ENCODE measurements at places on chromosomes 4 and X. TPM values are rescaled to one million over a fixed set of nuclear protein-coding genes. Genes with fewer than 3 reads are reported as not detected.
A peak's percentile ranks its signal among the peaks of the same experiment; 100 is the strongest.

GRCh38 chrX:96386325-96386724, 298.3 kb upstream of the DIAPH2 start:
- no peaks in the 10 kb centered on the region for H3K4me1 ChIP-seq
- H3K27ac ChIP-seq: no peak overlapping the region
- H3K27me3 ChIP-seq: no peaks in the 10 kb centered on the region
- no peaks in the 10 kb centered on the region for H3K36me3 ChIP-seq
- no peak overlapping the region for H3K4me3 ChIP-seq
- DNase-seq: no peak

Gene PCYT1B
- total RNA-seq: 19.5 TPM

DNA sequence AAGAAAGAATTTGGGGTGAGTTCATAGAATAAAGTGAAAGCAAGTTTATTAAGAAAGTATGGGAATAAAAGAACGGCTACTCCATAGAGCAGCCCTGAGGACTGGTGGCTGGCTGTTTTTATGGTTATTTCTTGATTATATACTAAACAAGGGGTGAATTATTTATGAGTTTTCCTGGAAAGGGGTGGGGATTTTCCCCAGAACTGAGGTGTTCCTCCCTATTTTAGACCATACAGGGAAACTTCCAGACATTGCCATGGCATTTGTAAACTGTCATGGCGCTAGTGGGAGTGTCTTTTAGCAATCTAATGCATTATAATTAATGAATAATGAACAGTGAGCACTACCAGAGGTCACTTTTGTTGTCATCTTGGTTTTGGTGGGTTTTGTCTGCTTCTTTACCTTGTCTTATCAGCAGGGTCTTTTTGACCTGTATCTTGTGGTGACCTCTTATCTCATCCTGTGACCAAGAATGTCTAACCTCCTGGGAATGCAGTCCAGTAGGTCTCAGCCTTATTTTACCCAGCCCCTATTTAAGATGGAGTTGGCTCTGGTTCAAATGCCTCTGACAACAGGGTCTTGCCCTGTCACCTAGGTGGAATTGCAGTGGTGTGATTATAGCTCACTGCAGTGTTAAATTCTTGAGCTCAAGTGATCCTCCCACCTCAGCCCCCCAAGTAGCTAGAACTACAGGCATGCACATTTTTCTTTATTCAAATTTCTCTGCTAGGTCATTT, 27.1 kb downstream of the RAPGEF2 start:
- no peak overlapping the region for H3K27ac ChIP-seq
- no peaks in the 10 kb centered on the region for H3K4me1 ChIP-seq
- no peak for DNase-seq
- H3K27me3 ChIP-seq: no peaks in the 10 kb centered on the region

- no peak for DNase-seq
- no peak overlapping the region for H3K27ac ChIP-seq
- H3K27me3 ChIP-seq: peaks cover 2% of the 10 kb centered on the region
- H3K4me1 ChIP-seq: no peaks in the 10 kb centered on the region
Measured at GRCh38 chrX:109352066-109352588, 129.8 kb downstream of the GUCY2F start.

- DNase-seq: no peak
- H3K4me1 ChIP-seq: peaks cover 12% of the 10 kb centered on the region
- H3K27me3 ChIP-seq: peaks cover 3% of the 10 kb centered on the region
- H3K36me3 ChIP-seq: no peaks in the 10 kb centered on the region
- no peak overlapping the region for H3K4me3 ChIP-seq
- peak overlapping the region; percentile 48 for H3K27ac ChIP-seq
Measured at GRCh38 chrX:20517565-20517964, 250.9 kb upstream of the RPS6KA3 start.

DNA sequence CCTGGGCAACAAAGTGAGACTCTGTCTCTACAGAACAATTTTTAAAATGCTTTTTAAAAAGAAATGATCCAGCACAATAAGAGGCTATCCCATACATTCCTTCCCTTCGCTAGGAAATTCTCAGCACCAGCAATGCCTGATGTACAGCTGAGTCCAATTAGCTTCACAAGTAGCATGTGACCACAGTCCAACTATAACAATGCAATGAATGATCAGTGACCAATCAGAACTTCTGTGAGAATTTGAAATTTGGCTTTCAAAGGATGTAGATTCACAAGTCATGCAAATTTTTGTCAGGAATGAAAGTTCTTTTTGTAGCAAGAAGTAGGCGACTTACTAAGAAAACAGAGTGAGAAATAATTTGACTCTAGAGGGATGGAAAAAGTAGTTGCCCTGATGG, 278.5 kb upstream of the UGT8 start:
- no peaks in the 10 kb centered on the region for H3K4me1 ChIP-seq
- DNase-seq: no peak
- no peak overlapping the region for H3K27ac ChIP-seq
- H3K4me3 ChIP-seq: no peak overlapping the region
- peaks cover 1% of the 10 kb centered on the region for H3K27me3 ChIP-seq
- no peaks in the 10 kb centered on the region for H3K36me3 ChIP-seq

DNA sequence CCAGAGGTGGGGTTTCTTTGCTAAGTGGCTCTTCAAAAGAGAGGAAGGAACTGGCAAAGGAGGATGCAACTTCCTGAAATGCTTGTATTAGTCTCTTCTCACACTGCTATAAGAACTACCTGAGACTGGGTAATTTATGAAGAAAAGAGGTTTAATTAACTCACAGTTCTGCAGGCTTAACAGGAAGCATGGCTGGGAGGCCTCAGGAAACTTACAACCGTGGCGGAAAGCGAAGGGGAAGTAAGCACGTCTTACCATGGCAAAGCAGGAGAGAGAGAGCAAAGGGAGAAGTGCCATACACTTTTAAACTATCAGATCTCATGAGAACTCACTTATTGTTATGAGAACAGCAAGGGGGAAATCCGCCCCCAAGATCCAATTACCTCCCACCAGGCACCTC, 505.7 kb downstream of the ZNF674 start:
- H3K4me1 ChIP-seq: no peaks in the 10 kb centered on the region
- H3K4me3 ChIP-seq: no peak overlapping the region
- H3K36me3 ChIP-seq: no peaks in the 10 kb centered on the region

Gene KLHL13
- total RNA-seq: 46.9 TPM

- DNase-seq: no peak
- H3K4me3 ChIP-seq: no peak overlapping the region
- H3K36me3 ChIP-seq: no peaks in the 10 kb centered on the region
- peaks cover 13% of the 10 kb centered on the region for H3K4me1 ChIP-seq
- peaks cover 2% of the 10 kb centered on the region for H3K27me3 ChIP-seq
Measured at GRCh38 chr4:42709392-42710065, 52.6 kb upstream of the ATP8A1 start.

Gene SMIM10L2A
- 3.4 TPM for total RNA-seq

Data from glutamatergic neuron (in vitro differentiated cells).